ENCODE measurements at places on chromosomes 1 and 21.

- no peak for DNase-seq
Observed at GRCh38 chr1:21955501-21956281, 18.6 kb upstream of the HSPG2 start.

- DNase-seq: no peak
Observed at GRCh38 chr1:150020711-150021110, 10.2 kb upstream of the OTUD7B start.

GRCh38 chr1:115218034-115218405 is 120.0 kb downstream of the NGF start:
- DNase-seq: no peak

DNA sequence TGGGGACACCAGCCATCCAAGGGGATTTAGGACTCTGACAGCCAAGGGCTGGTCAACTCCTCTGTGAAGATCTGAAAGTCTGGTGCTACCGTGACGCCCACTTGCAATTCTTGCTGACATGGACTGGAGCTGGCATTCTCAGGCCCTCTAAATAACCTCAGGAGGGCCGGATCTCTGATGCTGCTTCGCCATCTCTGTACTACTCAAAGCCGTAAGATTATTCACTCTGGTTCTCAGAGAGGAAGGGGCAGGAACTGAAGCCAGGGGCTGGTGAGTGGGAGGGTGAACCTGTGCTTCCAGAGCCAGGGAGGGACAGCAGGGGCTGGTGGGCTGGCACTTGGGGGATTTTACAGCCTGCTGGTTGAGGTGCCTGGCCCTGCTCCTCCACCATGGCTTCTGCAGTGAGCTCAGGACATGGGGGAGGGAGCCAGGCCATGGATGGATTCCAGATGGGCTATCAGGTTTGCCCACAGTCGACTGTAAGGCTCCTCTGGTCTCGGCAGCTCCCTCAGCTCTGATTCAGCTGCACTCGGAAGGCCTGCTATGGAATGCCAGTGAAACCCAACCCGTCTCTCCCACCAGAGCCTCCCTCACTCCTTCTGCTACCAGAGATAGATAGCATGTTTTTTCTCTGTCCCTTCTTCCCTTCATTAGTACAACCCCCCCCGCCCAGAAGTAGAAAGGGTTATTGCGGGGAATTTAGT is 84.5 kb downstream of the PLXNA2 start:
- no peak for DNase-seq

DNA sequence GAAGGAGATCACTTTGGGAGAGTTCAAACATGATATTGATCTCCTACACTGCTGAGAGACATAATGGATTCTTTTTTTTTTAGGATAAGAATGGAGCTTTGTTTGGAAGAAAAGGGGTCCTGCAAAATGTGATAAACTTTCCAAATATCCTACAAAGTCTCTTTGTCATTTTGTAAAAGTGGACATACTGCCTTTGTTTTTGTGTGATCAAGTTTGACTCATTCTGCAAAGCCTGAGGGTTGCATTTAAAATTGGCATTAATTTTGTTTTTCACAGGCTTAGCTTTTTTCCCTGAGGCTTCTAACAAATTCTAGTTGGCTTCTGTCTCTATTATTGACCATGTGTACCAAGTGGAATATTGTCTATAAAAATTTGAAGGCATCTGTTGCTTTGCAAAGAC is 113.2 kb downstream of the AK5 start:
- DNase-seq: no peak

DNA sequence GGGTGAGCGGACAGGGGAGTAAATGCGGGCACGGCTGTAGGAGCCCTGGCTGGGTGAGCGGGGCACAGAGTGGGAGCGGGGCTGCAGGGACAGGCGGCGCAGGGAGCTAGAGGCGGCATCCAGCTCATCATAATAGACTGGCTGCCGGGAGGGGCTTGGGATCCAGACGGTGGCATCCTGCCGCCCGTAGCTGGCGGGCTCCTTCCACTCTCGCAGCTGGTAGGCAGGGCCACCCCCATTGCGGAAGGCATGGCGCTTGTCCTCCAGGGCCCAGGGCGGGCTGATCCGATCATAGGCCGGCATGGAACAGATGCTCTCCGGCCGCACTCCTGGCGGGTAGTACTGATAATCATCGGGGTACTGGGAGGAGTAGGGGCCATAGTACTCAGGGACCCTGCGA is 43.7 kb upstream of the GOLT1A start:
- DNase-seq: no peak

DNA sequence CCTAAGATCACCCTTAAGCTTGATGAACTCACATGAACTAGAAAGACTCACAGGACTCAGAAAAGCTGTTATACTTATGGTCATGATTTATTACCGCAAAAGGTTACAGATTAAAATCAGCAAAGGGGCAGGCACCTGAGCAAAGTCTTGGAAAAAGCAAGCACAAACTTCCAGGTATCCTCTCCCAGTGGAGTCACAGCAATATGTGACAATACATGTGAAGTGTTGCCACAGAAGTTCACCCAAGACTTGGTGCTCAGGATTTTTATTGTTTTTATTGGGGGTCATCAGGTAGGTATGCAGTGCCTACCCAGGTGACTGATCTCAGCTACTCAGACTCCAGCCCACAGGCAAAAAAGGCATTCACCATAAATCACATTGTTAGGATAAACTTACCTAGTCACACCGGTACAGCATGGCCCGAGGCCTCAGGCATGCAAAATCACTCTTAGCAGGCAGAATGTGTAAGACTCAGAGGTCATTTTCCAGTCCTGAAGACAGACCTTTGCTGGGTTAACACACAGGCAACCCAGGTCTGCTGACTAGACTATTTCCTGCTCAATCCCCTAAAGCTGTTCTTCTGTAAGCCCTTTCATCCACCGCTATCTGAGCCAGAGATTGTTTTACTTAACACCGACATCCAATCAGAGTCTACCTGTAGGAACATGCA is 55.6 kb downstream of the SSX2IP start:
- no peak for DNase-seq

GRCh38 chr1:72100771-72101170 is 181.6 kb downstream of the NEGR1 start:
- DNase-seq: no peak

DNA sequence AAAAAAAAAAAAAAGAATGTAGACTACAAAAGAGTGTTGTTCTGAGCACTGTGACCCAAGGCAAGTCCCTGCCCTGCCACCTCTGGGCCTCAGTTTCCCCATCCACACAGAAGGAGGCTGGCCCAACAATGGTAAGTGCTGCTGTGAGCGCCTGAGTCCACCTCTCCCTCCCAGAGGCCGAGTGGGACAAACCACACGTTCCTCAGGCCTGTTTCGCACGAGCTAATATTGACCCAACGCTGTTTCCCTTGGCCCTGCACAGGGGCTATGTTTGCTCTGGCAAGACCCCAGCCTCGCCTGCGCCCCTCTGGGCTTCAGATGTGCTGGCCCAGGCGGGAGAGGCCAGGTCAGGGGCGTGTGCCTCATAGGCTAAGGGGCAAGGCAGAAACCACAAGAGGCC is 12.6 kb upstream of the LAPTM5 start:
- DNase-seq: no peak

GRCh38 chr1:153623101-153623500 is 4.2 kb downstream of the S100A13 start:
- no peak for DNase-seq

DNA sequence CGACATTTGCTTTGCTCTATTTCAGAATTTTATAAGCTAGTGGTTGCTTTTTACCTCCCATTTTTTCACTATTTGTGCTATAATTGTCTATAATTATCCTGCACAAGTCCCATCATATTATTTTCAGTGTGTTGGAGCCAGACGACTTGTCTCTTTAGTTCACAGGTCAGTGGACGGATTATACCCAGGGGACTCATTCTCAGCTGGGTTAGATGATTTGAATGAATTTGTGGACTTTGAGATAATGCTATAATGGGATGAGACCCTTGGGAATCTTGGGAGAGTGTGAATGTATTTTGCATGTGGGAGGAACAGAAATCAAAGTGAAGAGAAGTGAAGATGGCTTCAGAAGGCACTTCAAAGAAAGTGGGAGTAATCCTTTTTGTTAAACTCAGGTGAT is 31.5 kb upstream of the KCNK1 start:
- no peak for DNase-seq

- no peak for DNase-seq
Observed at GRCh38 chr1:23801338-23801748, 789 bp upstream of the GALE start.

- no peak for DNase-seq
Observed at GRCh38 chr1:172898866-172899265, 151.9 kb downstream of the TNFSF18 start.
